ENCODE measurements at places on chromosomes 7 and 10. TPM values are rescaled to one million over a fixed set of nuclear protein-coding genes. Genes with fewer than 3 reads are reported as not detected.

The HMX2 gene
- not detected for total RNA-seq

The SFRP5 gene
- total RNA-seq = 0.14 TPM

The OR2A5 gene
- total RNA-seq = not detected

The ARL4A gene
- 34.6 TPM for total RNA-seq

The LBX1 gene
- total RNA-seq = not detected

DNA sequence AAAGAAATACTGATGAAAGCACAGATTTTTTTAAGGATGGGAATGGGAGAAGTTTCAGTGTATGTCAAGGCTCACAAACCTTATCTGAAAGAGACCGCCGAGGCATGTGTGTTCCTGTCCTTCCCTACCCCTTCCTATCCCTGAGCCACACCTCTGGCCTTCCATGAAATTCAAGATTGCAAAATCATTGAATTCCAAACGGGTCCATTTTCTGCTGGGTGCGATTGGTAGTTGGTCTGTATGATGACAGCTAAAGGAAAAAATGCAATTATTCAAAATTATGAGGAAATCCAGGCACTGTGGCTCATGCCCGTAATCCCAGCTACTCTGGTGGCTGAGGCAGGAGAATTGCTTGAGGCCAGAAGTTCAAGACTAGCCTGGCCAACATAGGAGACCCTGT lies 170.1 kb downstream of the ARHGAP12 start:
- H3K4me3 ChIP-seq = no peak overlapping the region
- peaks cover 19% of the 10 kb centered on the region for H3K4me1 ChIP-seq
- no peak for DNase-seq
- no peaks in the 10 kb centered on the region for H3K27me3 ChIP-seq
- H3K27ac ChIP-seq = no peak overlapping the region
- H3K36me3 ChIP-seq = no peaks in the 10 kb centered on the region

DNA sequence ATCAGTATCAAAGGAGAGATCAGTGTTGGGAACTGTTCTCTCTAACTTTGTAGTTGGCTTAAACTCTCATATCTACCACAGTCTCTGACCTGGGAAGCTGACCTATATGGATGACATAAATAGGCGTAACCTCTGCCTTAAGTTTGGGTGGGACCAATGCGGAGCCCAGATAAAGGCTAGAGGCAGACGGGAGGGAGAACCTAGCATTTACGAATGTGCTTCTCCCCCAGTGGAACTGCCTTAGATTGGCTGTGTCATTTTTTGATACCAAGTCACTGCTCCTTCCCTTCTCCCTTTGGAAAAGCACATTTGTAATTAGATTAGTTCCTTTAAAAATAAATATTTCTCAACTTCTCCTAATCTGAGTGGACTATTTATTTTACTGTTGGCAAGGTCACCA lies 23.7 kb upstream of the LRRN3 start:
- H3K27ac ChIP-seq = no peak overlapping the region
- no peak overlapping the region for H3K4me3 ChIP-seq

DNA sequence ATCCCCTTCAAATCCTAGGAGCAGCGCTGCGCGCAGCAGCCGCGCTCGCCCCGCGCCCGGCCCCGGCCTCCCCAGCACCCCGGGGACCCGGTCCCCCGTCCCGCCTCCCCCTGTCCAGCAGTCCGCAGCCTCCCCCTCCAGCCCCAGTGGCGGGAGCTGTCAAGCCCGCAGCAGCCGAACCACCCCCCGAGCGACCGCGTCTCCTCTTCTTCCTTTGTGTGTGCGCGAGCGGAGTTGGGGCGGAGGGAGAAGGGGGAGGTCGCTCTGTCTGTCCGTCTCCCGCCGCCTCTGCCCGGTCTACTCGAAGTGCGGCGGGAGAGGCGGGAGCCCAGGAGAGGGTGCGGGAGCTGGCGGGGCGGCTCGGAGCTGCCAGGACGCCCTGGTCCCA lies 375 bp upstream of the CHN2 start:
- peaks cover 64% of the 10 kb centered on the region for H3K27me3 ChIP-seq
- no peak for DNase-seq
- H3K4me1 ChIP-seq = peaks cover 3% of the 10 kb centered on the region
- H3K36me3 ChIP-seq = no peaks in the 10 kb centered on the region
- H3K27ac ChIP-seq = no peak overlapping the region
- peak overlapping the region; percentile 60 for H3K4me3 ChIP-seq

- H3K27me3 ChIP-seq = peaks cover 40% of the 10 kb centered on the region
- no peaks in the 10 kb centered on the region for H3K36me3 ChIP-seq
- H3K4me1 ChIP-seq = peaks cover 7% of the 10 kb centered on the region
- H3K4me3 ChIP-seq = no peak overlapping the region
- DNase-seq = no peak
Measured at GRCh38 chr7:128137181-128137580, 103.9 kb upstream of the LEP start.

DNA sequence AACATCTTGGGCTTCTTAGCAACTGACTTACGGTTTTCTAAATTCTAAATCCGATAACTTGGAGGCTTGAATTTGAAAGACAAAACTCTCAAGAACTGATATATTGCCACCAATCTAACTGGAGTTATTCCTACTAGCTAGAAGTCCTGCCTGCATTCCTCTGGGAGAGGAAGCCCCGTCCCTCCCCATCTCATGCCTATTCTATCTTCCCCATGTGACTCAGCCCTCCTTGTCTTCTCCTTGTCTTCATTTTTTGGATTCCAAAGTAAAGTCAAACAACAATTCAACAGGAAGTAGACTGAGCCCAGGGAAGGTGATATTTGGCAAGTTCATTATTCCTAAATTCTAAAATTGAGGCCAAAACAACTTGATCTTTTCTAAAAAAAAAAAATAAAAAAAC lies 587.7 kb downstream of the KCNMA1 start:
- peak; percentile 48 for DNase-seq
- H3K4me1 ChIP-seq = peaks cover 5% of the 10 kb centered on the region
- no peak overlapping the region for H3K27ac ChIP-seq
- H3K4me3 ChIP-seq = no peak overlapping the region
- H3K27me3 ChIP-seq = no peaks in the 10 kb centered on the region
- H3K36me3 ChIP-seq = no peaks in the 10 kb centered on the region

DNA sequence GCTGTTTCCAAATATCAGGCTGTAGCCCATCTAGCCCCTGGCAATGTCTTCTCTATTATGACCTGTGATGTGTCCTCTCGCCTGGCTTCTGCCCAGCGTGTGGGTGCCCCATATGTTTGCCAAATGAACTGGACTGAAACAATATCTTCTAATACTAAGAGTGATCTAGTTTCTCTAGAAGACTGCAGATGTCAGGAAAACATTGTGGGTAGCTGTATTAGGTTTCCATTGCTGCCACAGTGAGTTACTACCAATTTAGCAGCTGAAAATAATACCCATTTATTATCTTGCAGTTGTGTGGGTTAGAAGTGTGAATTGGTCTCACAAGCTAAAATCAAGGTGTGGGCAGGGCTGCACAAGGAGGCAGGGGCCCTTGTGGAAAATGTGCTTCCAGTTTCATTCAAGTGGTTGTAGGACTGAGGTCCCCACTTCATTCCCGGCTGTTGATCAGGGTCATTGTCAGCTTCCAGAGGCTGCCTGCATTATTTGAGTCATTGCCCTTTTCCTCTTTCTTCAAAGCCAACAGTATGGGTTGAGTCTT lies 202.8 kb upstream of the BMPER start:
- no peak overlapping the region for H3K27ac ChIP-seq
- no peak for DNase-seq
- H3K4me3 ChIP-seq = no peak overlapping the region
- H3K27me3 ChIP-seq = no peaks in the 10 kb centered on the region
- H3K4me1 ChIP-seq = no peaks in the 10 kb centered on the region

- no peak overlapping the region for H3K4me3 ChIP-seq
- DNase-seq = peak; percentile 29
- H3K36me3 ChIP-seq = no peaks in the 10 kb centered on the region
- peaks cover 10% of the 10 kb centered on the region for H3K4me1 ChIP-seq
Measured at GRCh38 chr7:29139796-29140195, 6.5 kb downstream of the CPVL start.

DNA sequence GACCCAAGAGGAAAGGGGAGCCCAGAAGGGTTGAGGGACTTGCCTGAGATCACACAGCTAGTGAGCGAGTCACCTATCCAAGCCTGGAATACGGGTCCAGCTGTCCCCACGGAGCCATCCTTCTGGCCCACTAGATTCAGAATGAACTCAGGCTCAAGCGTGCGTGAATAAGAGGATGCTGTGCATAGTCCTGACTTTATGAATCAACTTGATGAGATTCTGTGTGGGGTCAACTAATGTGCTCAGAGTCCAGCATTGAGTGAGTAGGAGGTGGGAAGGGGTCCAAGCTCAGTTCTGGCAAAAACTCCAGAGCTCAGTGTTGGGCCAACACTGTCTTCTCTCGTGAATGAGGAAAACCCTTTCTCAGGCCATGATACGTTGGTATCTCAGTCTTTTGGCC lies 41.4 kb downstream of the CAMK1D start:
- no peaks in the 10 kb centered on the region for H3K27me3 ChIP-seq
- H3K4me1 ChIP-seq = peaks cover 23% of the 10 kb centered on the region
- DNase-seq = peak; percentile 90
- H3K27ac ChIP-seq = peak overlapping the region; percentile 83
- no peak overlapping the region for H3K4me3 ChIP-seq

DNA sequence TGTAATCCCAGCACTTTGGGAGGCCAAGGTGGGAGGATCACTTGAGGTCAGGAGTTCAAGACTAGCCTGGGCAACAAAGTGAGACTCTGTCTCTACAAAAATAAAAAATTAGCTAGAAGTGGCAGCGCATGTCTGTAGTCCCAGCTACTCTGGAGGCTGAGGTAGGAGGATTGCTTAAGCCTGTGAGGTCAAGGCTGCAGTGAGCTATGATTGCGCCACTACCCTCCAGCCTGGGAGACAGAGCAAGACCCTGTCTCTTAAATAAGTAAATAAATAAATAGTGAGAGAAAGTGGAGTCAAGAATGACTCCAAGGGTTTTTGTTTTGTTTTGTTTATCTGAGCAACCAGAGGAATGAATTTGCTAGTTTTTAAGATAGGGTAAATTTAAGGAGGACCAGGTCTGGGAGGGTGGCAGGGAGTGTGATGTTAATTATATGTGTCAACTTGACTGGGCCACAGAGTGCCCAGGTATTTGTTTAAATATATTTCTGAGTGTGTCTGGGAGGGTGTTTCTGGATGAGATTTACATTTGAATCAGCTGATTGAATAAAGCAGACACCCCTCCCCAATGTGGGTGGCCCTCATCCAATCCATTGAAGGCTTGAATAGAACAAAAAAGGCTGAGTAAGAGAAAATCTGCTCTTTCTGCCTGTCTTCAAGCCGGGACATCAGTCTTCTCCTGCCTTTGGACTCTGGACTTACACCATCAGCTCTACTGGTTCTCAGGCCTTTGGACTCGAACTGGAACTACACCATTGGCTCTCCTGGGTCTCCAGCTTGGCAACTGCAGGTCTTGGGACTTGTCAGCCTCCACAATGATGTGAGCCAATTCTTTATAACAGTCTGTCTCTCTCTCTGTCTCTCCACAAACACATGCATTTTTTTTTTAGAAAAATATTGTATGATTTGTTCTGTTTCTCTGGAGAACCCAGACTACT lies 23.5 kb downstream of the IMPDH1 start:
- no peak overlapping the region for H3K27ac ChIP-seq
- DNase-seq = no peak
- H3K36me3 ChIP-seq = no peaks in the 10 kb centered on the region
- no peak overlapping the region for H3K4me3 ChIP-seq
- H3K4me1 ChIP-seq = no peaks in the 10 kb centered on the region
- H3K27me3 ChIP-seq = peaks cover 12% of the 10 kb centered on the region

- H3K27me3 ChIP-seq = no peaks in the 10 kb centered on the region
- no peak overlapping the region for H3K4me3 ChIP-seq
- no peak for DNase-seq
- no peak overlapping the region for H3K27ac ChIP-seq
- H3K36me3 ChIP-seq = peaks cover 54% of the 10 kb centered on the region
Measured at GRCh38 chr7:92615861-92616260, 25.7 kb upstream of the FAM133B start.

DNA sequence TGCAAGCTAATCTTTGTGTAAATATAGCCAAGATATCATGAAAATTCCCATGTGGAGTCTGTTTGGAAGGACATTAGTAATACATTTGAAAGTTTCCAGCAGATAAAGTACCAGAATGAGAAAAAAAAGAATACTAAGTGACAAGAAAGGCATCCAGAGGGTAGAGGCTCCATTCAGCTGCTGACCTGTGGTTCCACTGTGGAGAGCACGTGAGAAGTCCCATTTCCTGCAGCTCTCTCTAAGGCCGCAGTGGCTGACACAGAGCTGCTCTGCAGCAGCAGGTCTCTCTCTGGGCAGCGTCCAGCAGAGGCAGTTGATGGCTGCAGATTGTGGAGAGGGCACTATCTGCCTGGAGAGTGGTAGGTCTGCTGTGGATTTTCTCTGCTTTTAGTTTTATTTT lies 100.1 kb upstream of the TMEM72 start:
- H3K27me3 ChIP-seq = no peaks in the 10 kb centered on the region
- H3K36me3 ChIP-seq = no peaks in the 10 kb centered on the region
- H3K4me3 ChIP-seq = no peak overlapping the region
- DNase-seq = peak; percentile 36
- H3K27ac ChIP-seq = no peak overlapping the region

GRCh38 chr10:63703113-63703670 lies 182.0 kb downstream of the REEP3 start:
- peaks cover 34% of the 10 kb centered on the region for H3K4me1 ChIP-seq
- DNase-seq = no peak
- H3K27me3 ChIP-seq = no peaks in the 10 kb centered on the region
- no peak overlapping the region for H3K27ac ChIP-seq
- H3K36me3 ChIP-seq = no peaks in the 10 kb centered on the region

GRCh38 chr10:31253237-31253636 lies 65.8 kb upstream of the ZEB1 start:
- H3K27ac ChIP-seq = no peak overlapping the region
- H3K4me1 ChIP-seq = no peaks in the 10 kb centered on the region
- H3K27me3 ChIP-seq = no peaks in the 10 kb centered on the region
- H3K36me3 ChIP-seq = no peaks in the 10 kb centered on the region
- no peak for DNase-seq
